ENCODE measurements at places on chromosomes 6 and 20.

GRCh38 chr6:25113436-25113835 lies 165.7 kb upstream of the CARMIL1 start:
- DNase-seq, result no peak

- no peak for DNase-seq
Observed at GRCh38 chr6:136036601-136037000, 185.1 kb downstream of the PDE7B start.

GRCh38 chr6:18214003-18214402 lies 50.3 kb downstream of the DEK start:
- DNase-seq, result no peak

- DNase-seq, result no peak
Observed at GRCh38 chr20:21180248-21180647, 54.4 kb downstream of the KIZ start.

GRCh38 chr6:112188906-112189305 lies 65.5 kb downstream of the LAMA4 start:
- no peak for DNase-seq

DNA sequence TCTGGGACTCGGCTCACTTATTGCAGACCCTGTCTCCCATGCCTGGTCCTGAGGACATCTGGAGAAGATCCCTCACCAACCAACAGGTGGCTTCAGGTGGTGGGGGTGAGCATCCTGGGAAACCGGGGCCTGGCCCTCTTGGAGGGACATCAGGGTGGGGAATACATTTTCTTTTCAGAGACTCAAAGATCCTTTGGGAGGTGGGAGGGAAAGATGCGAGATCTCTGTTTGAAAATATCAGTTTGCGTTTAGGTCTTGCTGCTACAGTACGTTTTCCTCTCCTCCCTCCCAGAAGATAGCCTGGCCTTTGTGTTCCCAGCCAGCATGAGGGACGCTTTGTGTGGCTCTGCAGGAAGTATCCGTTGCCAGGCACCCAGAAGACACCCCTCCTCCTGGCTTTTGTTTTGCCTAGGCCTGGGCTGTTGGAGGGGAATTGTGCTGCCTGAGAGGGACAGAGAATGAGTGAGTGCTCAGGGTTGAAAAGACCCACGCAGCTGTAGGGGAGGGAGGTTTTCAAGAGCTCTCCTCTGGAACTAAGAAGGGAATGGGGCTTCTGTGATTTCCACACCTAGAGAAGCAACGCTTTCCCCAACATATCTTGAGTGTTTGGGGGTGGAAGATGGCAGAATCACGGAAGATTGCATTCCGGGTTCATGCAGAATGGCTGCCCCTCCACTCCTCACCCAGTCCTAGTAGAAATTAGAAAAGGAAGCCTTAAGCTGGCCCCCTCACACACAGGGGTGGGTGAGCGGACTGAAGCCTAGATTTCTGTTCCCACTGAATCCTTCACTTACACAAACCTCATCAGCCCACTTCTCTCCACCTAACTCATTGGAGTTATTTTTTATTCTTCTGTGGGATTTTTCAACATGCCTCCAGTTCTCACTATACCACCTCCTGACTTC lies 22.0 kb upstream of the SLC2A12 start:
- DNase-seq, result no peak

DNA sequence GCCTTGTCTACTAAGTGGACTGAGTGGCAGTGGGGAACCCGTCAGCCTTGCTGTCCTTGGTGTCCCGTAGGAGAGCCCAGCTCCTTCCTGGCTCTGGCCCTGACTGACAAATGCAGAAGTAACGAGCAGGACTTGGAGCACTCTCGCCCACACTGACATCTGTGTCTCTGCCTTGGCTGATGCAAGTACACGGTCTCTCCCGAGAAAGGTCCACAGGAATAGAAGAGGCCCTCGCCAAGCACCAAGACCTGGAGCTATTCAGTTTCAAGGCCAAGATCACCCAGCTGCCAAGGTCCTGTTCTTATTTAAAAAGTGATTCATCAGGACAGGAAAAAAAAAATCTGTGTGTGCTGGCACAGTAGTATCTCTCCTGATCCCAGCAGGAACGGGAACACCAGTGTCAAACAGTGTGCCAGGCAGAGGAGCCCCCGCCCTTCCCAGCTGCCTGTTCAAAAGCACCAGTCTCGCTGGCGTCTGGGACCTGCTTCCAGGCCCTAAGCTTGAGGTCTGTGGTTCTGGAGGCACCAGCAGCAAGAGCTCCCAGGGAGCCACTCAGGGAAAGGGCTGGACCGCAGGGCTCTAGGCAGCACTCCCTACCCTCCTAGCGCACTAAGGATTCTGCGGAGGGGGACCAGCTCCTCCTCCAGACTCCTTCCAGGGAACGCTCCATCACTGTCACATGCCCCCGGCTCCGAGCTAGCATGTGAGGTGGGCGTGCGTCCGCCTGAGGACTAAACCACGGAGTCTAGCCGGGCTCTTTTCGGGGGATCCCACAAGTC lies 376.9 kb downstream of the RNGTT start:
- DNase-seq, result no peak

DNA sequence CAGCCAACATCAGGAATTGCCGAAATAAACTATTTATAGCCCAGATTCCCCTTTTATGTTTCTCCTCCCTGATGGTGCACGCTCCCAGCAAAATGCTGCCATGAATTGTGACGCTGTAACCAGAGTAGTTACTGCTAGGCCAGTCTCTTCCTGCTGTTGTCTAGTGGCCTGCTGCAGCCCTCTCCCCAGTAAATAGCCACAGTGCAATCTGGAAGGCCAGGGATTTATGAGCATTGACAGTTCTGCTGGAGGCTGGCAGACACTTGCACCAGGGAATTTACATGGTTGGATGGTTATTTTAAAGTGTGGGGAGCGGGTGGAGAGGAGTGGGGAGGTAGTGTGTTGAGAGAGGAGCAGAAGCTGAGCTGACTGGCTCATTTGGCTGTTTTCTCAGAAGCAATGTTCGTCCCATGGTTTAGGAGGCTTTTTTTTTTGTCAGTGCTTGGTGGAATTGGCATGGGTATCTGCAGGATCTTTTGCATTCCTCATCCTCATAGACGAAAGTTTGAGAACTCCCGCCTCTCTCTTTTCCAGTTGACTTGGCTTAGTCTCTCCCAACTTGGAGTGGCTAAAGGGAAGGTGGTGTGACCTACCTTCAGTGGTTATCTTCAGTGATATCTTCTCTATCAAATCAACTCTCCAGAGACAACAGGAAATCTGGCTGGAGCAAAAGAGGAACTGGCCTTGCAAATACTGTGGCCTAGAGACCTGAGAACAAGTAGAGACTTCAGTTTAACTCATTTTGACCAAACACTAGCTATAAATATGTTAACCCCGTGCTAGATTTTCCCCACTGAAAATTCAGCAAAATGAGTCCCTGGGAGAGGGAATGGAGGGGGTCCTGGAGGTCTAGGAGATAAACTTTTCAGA lies 99.3 kb upstream of the VSTM2L start:
- DNase-seq, result no peak

DNA sequence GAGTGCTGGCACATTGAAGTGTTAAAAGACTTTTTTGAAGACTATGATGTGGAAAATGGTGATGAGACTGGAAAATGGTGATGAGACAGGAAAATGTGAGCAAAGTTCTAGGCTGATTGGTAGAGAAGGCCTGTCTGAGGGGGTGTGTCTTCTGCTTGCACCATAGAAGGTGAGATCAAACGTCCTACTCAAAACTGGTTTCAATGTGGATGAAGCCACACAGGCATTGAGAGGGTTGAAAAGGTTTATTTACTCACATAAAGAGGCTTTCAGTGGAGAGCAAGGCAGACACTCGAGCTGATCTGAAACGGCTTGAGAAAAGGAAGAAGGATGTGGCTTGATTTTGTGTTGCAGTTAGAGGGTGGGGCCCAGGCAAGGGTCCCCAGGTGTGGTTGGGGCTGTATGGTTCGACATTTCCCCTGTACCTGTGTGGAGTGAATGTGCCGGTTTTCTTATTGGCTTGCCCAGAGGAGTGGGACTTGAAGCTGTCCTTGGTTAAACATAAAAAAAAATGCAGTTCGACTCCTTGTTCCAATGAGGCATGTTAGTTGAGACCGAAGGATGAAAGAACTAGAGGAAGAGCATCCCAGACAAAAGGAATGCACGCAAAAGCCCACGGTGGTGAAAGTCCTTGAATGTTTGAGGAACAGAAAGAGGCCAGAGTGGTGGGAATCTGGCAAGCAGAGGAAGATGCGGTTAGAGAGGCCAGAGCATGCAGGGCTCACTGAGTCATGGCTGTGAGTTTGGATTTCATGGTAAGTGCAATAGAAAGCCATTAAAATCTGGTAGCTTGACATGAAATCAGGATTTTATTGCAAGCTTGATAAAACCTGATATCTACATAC lies 172.3 kb downstream of the EPM2A start:
- no peak for DNase-seq

- peak; percentile 17 for DNase-seq
Observed at GRCh38 chr6:26056583-26057350, 30.5 kb upstream of the HFE start.

GRCh38 chr6:149209871-149210775 lies 107.4 kb upstream of the TAB2 start:
- DNase-seq, result peak; percentile 35

GRCh38 chr6:106112433-106112832 lies 26.3 kb downstream of the PRDM1 start:
- DNase-seq, result no peak

- DNase-seq, result peak; percentile 88
Observed at GRCh38 chr6:41505122-41506049, 40.8 kb upstream of the FOXP4 start.

- no peak for DNase-seq
Observed at GRCh38 chr20:61760321-61760720, 305.4 kb downstream of the TAF4 start.

GRCh38 chr6:143677891-143678791 lies at the start of gene PHACTR2:
Gene PHACTR2, plus strand, starts transcription at chr6:143677965. Its CDS starts 199 bp downstream, at chr6:143678164.
- DNase-seq, result peak; percentile 85

GRCh38 chr6:114176726-114177125 lies 166.1 kb downstream of the HS3ST5 start:
- no peak for DNase-seq

- DNase-seq, result no peak
Observed at GRCh38 chr20:37421988-37422387, 76.0 kb downstream of the SRC start.

DNA sequence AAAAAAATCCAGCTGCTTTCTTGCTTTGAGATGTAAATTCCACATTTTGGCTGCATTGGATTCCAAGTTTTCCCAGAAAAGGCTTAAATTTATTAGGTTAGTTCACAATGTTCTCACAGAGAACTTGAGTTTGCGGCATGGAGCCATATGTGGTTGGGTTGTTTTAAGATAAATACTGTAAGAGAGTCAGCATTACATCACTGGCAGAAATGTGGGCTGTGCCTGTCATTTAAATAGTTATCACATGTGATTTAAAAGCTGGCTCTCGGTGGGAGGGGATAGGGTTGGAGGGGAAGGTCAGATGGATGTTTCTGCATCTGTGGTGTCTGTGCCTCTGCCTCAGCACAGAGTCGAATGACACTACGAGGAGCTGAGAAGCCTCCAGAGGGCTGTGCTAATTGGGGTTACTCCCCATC lies 73.8 kb upstream of the SCP2D1 start:
- peak; percentile 31 for DNase-seq

GRCh38 chr6:65646544-65646943 lies 60.5 kb downstream of the EYS start:
- no peak for DNase-seq

- peak; percentile 30 for DNase-seq
Observed at GRCh38 chr6:132122871-132123270, 171.7 kb upstream of the CCN2 start.

GRCh38 chr20:32080783-32081182 lies 28.7 kb upstream of the TM9SF4 start:
- no peak for DNase-seq

DNA sequence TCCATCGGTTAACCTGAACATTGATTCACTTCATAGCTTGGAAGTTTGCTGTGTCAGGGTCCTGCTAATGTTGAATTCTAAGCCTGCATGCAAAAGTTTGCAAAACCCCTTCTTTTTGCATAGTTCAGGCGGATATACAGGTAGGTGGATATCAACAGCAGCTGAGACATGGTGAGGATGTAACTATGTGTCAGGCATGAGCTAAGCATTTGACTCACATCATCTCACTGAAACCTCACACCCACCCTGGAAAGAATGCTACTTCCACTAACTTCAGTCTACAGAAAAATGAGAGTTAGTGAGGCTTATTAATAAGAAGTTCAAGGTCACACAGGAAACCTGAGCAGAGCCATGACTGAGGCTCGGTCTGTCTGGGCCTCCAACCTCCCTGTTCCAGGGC lies 276.9 kb downstream of the BMP7 start:
- DNase-seq, result no peak

DNA sequence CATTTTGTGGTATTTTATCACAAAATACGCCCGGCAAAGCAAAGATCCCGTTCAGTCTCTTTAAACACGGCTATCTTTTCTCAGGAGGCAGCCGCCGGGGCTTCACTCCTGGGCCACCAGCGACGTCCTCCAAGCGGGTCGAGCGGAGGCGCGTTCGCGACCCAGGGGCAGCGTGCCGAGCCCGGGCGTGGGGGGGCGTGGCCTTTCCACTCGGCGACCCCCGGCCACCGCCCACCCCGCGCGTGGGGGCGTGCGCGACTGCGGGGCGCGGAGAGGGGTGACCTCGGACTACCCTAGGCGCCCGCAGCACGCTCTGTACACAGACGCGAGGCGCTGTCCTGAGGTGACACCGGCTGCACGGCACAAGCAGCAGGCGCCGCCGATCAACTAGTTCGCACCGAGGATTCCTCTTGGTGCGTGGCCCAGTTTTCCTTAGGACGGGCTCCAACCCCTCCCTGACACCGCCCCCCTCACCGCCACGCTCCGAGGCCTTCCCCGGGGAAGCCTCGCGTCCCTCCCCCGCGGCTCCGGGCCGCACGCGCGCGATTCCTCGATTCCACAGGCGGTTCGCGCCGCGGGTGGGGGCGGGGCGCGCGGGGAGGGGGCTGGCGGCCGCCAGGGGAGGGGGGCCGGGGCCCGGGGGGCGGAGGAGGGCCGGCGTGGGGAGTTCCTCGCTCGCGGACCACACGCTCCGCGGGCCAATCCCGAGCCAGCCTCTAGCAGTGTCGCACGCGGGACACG lies 1.1 kb upstream of the JARID2 start:
- peak; percentile 81 for DNase-seq

- DNase-seq, result no peak
Observed at GRCh38 chr20:50926530-50926929, 4.7 kb downstream of the ADNP start.

- peak; percentile 78 for DNase-seq
Observed at GRCh38 chr20:10074513-10074912, 39.7 kb downstream of the ANKEF1 start.

DNA sequence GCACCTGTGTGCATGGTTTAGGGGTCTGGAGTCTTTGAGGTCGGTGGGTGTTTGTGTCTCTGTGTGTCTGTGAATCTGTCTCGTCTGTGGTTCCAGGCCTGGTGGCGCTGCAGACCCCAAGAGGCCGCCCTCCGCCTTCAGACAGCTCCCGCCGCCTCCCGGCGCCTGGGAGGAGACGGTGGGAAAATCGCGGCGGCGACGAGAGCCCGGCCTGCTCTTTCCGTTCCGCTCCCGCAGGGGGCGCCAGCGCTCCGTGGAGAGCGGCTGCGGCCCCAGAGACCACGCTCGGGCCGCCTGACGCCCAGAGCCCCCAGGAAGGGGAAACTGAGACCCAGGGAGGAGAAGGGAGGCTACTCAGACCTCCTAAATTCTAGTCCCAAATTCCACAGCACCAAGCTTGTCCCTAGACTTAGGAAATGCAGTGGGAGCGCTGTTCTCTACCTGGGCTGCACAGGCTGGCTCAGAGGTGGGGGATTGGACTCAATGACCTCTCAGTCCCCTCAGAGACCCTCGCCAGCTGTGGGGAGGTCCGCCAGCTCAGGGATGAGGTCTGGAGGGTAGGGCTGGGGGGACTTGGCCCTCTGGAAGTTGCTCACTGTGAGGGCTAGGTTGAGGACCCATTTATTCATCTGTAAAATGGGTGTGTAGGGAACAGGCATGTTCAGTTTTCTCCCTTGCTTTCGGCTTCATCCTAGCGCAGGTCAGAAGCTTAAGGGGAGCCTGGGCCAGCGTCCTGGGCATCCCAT lies 36.9 kb upstream of the BLCAP start:
- peak; percentile 85 for DNase-seq
